ENCODE measurements at places on chromosomes 7 and 10. TPM values are rescaled to one million over a fixed set of nuclear protein-coding genes. Genes with fewer than 3 reads are reported as not detected.

GRCh38 chr7:136869991-136870865 lies 1.8 kb downstream of the CHRM2 start:
- DNase-seq = no peak

DNA sequence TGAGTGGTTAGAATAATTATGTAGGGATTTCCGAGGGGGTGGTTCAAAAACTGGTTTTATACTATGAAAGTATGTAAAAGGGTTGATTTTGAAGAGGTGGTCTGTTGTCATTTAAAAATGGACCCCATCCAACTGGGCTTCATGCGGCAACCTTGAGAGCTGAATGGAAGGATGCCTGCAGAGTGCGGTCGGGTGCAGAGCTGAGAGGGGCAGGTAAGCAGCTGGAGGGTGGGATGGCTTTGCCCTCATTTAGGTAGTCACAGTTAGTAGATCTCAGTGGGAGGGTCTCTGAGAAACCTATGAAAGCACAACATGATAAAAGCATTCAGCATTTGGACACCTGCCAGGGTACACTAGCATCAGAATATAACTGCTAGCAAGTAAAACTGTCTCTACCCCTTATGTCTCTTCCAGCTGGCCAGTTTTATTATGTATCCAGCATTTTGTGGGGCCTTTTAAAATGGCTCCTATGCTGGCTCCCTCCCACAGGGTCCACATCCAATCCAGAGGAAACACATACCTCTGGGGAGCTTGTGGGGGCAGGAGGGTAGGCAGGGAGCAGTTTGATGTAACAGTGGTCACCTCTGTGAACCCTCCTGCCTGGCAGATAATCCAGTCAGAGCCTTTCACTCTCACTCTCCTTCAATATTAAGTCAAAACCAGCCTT lies 75.9 kb upstream of the MAGI2 start:
- DNase-seq = no peak

DNA sequence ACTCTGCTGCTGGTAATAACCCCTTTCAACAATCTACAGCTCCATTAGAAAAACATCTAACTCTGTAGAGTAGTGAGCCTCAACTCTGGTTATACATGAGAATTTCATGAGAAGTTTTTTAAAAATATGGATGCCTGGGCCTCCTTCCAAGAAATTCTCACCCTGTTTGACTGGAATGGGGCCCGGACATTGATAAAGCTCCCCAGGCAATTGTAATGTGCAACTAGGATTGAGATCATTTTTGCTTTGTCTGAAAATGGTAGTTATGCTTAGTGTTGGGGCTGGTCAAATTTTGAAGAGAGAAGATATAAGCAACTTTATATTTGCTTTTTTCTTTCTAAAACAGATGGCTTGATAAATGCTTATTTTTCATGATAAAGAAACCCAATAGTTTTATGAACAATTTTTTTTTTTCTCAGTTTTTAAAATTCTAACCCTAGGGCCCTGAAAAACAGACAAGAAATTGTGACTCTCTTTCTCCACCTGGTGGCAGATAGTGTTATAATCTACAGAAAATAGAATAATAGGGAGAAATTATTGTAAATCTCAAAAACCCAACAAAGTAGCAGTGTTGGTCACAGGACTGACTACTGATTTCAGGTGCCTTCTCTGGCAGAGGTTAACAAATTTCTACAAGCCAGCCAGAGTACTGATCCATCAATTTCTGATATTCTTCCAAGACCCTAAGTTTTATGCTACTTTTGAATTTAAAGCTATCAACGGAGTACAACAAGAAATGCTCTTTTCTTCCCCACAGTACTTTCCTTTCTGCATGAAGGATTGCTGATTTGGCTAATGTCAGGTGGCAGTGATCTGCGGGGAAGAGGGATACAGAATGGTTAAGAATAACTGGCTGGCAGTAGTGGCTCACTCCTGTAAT lies 174.8 kb downstream of the DKK1 start:
- no peak for DNase-seq

DNA sequence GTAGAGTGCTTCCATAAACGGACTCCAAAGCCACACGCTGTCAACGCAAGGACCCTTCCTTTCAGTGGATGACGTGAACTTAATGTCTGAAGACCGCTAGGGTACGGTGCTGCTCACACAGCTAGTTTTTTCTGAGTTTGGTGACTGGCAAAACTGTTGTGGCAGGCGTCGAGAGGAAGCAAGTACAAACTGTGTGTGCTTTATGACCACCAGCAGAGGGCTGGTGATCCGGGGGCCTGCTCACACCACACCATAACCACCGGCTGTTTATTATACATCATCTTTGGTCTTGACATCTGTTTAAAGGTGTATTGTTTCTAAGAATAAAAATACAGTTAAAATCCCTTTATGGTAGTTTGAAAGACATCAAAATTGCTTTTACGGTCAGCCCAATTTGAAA lies 37.1 kb upstream of the ATP6V0A4 start:
- no peak for DNase-seq

DNA sequence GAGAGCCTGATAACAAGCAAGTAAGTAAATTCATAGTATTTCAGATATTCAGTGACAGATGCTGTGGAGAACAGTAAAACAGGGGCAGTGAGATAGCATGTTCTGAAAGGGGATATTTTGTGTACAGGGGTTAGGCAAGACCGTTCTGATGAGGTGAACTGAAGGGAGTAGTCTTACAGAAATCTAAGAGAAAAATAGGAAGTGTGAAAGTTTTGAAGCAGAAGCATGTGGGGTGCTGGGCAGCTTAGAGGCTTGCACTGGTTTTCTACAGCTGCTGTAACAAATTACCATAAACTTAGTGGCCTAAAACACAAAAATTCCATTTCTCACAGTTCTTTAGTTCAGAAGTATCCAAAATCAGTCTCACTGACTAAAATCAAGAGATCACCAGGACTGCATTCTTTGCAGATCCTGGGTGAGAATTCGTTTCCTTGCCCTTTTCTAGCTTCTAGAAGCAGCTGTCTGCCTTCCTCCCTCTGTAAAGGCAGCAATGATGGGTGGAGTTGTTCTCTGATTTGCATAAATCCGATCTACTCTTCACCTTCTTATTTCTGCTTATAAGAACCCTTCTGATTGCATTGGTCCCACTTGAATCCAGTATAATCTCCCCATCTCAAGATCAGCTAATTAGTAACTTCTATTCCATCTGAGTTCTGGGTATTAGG lies 7.5 kb upstream of the KLF14 start:
- no peak for DNase-seq

Gene SSC4D
- total RNA-seq = 0.37 TPM

- DNase-seq = no peak
Observed at GRCh38 chr10:33160151-33160550, 174.3 kb downstream of the NRP1 start.

Gene NEURL1
- total RNA-seq = not detected

- DNase-seq = no peak
Observed at GRCh38 chr10:3372281-3372680, 199.7 kb upstream of the PITRM1 start.

DNA sequence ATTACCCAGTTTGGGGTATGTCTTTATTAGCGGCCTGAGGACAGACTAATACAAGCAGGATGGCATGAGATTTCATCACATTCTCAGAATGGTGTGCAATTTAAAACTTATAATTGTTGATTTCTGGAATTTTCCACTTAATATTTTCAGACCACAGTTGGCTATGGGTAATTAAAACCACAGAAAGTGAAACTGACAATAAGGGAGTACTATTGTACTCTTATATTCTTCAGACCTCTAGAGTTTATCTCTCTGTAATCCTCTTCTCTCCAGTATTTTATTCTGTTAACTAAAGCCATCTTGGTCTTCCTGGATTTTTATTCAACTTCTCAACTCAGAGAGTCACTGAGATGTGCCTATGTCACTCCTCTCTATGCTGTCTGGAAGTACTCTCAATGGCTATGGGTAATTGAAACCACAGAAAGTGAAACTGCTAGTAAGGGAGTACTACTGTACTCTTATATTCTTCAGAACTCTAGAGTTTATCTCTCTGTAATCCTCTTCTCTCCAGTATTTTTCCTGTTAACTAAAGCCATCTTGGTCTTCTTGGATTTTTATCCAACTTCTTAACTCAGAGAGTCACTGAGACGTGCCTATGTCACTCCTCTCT lies 118.3 kb downstream of the PPP1R17 start:
- no peak for DNase-seq

GRCh38 chr10:44870031-44870430 lies 41.1 kb upstream of the TMEM72 start:
- no peak for DNase-seq

Gene TWIST1
- 6.2 TPM for total RNA-seq

- no peak for DNase-seq
Observed at GRCh38 chr7:135803143-135803542, 54.5 kb upstream of the FAM180A start.

GRCh38 chr10:127215866-127216265 lies 19.5 kb upstream of the INSYN2A start:
- DNase-seq = no peak

GRCh38 chr7:30214651-30215137 lies 69.7 kb upstream of the ZNRF2 start:
- no peak for DNase-seq

Gene PNLIPRP2
- total RNA-seq = not detected

DNA sequence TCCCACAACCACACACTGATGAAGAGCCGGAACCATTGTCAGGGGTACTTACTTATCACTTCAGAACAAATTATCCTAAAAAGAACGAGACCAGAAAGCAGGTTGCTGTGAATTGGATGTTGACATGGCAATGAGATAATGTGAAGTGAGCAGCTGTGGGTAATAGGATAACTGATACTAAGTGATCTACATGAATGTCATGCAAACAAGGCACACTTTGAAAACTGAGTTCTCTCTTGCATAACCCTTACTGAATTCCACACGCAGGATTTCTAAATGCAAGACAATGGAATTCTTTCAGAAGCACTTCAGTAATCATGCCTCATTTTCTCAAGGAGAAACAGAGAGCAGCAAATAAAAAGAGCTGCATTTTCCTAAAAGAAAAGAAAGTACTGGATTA lies 242.5 kb upstream of the TMEM229A start:
- DNase-seq = no peak

- DNase-seq = no peak
Observed at GRCh38 chr7:30309842-30310435, 25.5 kb downstream of the ZNRF2 start.

DNA sequence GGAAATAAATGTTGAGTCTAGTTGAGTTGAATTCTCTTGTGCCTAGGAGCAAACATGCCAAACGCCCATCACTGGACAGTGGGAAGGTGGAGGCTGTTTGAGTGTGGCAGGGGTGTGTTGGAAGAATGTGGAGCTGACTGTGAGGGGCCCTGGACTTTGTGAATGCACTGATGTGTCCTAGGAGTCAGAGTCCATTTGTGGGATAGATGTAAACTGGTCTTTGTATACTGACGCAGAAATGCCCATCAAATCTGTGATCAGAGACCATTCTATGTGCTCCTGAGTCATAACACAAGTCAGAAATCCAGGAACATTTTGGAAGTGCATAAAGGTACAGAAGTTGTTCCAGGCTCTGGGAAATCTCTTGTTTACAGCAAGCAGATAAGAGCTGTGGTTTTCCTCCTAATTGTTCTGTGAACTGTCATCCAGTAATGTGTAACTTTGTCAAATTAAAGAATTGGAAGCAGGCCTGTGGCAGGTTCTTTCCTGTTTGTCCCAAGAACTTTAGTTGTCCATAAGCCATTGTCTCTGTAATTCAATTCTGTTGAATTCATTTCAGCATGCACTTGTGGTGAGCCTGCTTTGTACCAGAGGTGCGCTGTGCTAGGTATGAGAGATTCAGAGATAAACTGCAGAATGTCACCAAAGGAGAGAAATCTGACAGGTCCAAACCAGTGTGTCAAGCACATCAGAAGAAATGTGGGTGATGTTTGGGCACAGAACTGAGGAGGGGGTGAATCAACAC lies 7.6 kb downstream of the PRXL2A start:
- no peak for DNase-seq

- DNase-seq = no peak
Observed at GRCh38 chr7:84497873-84498272, 303.3 kb upstream of the SEMA3A start.

- DNase-seq = no peak
Observed at GRCh38 chr7:45143616-45144015, 14.0 kb upstream of the RAMP3 start.

DNA sequence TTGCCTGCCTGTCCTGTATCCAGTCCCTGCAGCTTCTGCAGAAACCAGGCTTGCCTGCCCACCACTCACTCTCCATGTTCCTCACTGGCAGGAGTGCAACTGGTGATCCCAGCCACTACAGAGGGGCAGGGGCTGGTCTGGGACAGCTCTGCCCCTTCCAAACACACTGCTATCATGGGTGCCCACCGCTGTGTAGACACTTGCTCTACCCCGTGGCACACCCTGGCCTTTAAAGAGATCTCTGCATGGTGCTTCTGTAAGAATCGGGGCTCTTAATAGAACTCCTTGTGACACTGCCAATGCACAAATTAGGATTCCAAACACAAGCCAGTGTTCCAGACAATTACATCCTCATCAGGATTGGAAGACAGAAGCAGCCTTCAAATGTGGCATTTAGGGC lies 41.7 kb downstream of the C10orf90 start:
- DNase-seq = no peak

DNA sequence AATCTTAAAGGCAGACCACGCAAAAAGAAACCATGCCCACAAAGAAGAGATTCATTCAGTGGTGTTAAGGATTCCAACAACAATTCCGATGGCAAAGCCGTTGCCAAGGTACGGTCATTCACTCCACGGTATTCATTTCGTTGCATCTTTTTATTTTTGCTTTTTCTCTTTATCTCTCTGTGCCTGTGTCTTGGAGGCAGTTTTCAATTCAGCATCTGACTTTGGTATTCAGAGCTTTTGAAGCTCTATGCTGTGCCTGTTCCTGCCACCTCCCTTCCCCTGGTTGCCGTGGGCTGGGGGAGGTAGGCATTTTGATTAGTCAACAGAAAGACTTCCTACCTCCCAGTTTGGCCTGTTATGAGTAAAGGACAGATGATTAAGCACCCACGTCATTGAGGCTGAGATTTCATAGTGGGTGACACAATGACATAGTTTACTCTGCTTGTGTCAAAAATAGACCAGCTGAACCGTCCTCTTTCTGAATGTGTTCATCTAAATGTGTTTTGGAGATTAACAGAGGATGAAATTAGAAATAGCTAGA lies 149.5 kb downstream of the ARID5B start:
- peak; percentile 91 for DNase-seq

DNA sequence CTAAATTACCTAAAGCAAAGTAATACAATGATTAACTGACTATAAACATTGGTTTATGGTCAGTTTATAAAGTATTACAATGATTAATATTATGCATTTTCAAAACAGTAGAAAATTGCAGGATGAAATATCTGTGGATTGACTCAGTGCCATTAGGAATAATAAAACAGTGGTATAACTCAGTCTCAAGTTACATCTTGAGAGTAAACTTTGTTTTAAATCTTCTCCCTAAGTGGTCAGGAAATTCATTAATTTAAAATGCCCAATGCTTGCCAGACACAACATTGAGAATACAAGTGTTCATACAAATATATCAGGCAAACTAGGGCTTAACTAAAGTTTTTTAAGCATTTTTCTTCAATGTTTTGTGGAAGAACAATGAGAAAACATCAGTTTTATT lies 257.8 kb downstream of the ETV1 start:
- DNase-seq = no peak

GRCh38 chr10:117503244-117504205 lies 39.0 kb upstream of the EMX2 start:
- no peak for DNase-seq
